ENCODE measurements at places on chromosomes 3 and 15.
A peak's percentile ranks its signal among the peaks of the same experiment; 100 is the strongest.

- no peak for DNase-seq
Observed at GRCh38 chr15:46442184-46442583, 807.4 kb downstream of the SQOR start.

- DNase-seq: no peak
Observed at GRCh38 chr3:134869153-134869726, 74.2 kb downstream of the EPHB1 start.

DNA sequence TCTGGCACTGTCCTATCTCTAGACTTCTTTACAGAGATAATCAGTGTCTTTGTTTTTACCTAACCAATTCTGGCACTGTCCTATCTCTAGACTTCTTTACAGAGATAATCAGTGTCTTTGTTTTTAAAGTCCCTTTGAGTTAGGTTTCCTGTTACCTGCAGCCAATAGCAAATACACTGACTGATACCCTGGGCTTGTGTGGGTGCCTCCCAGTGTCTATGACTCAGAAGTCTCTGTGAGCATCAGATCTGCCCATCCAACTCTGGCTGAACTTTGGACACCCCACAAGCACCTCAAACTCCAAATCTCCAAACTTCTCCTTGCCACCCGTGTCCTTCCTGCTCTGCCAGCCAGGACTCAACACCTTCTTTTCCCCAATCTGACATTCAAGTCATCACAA, 30.4 kb downstream of the SLC41A3 start:
- no peak for DNase-seq

DNA sequence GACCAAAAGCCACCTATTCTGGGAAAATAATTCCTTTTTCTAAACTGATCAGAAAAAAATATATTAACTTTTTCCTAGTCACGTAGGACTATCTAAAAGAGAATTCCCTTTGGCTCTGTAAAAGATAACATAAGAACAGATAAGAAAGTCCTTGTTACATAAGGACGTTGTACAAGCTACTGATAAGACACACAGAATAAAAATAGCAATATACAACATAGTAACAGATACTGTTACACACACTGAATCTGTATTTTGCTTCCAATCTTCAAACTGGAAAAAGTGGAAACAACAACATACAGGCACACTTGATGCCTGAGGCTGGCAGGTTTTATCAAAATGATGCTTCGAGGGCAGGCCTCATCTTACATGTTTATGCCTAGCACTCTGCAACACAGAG, 59.8 kb downstream of the SNX4 start:
- no peak for DNase-seq

DNA sequence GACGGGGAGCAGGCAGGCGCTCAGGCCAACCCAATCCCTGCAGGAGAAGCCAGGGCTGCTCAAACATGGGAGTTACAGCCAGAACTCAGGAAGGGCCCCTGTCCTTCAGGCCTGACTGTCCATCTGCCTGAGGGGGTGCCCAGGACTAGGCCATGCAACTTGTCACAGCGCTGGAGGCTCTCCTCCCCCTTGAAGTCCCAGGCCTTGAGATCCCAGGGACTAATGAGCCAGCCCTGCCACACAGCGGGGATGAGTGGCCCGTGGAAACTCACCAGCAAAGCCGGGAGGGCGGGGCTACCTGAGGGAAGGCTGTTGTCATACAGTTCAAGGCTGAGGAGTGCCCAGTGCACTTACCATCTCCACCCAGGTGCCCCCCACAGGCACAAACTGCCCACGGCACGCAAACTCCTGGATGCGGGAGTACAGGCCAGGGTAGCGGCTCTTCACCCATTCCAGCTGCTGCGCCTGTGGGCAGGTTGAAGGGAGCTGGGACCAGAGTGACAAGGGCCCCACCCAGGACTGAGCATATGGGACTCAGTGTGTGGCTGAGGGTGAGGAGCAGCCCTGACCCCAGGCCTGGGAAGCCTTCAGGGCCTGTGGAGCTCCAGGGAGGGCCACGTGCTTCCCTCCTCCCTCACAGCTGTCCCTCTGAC, 6.3 kb downstream of the MAN2C1 start:
- DNase-seq: no peak

DNA sequence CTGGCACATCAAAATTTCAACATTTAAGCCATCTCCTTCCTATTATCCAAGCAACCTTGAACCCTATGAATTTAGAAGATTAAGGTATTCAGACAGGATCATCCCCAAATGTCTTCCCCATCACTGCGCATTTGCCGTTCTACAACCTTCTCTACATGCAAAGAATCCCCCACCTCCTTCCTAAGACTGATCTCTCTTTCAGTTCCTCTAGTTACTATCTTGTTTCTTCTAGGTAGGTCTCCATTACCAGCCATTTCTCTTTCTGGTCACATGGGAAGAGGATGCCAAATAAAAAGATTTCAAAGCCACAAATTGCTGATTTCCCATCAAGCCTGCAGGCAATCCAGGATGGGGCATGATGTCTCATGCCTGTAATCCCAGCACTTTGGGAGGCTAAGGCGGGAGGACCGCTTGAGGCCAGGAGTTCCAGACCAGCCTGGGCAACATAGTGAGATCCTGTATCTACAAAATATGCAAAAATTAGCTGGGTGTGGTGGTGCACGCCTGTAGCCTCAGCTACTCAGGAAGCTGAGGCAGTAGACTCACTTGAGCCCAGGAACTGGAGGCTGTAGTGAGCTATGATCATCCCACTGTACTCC, 29.7 kb upstream of the MTMR10 start:
- DNase-seq: no peak

GRCh38 chr3:115598216-115598615, 25.1 kb upstream of the GAP43 start:
- no peak for DNase-seq

DNA sequence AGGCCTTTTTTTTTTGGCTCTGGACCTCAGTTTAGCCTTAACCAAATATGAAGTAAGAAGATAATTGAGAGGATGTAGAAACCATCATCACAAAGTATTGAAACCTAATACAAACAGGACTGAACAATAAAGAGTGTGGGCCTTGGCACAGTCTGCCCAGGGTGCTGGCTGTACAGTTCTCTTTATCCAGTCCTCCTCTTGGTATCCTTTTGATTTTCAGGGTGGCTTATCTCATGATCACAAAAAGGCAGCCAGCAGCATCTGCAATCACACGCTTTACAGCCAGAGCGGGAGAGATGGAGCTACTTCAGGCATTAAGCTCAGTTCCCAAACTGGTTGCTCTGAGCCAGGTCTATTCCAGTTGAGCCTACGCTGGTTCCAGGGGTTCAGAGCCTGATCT, 239.7 kb downstream of the RPLP1 start:
- DNase-seq: no peak

DNA sequence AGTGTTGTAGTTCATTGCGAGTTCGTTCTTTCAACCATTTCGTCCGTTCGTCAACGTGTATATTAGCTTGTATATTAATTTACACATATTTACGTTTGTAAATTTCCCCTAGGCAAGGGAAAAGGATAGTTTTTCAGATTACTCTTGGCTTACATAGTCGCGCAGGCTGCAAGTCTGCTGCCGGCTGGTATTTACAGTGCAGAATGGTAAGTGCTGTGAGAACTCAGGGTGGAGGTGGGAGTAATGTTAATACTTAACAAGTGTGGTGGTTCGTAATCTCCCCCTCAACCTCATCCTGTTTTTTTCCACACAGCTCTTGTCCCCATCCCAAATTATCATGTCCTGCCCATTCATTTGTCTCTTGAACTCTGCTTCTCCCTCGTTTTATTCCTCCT, 766 bp downstream of the FAM98B start:
- DNase-seq: no peak

- no peak for DNase-seq
Observed at GRCh38 chr3:124767264-124767663, 37.0 kb downstream of the UMPS start.

GRCh38 chr3:58154626-58155449, 55.9 kb downstream of the DNASE1L3 start:
- DNase-seq: no peak

DNA sequence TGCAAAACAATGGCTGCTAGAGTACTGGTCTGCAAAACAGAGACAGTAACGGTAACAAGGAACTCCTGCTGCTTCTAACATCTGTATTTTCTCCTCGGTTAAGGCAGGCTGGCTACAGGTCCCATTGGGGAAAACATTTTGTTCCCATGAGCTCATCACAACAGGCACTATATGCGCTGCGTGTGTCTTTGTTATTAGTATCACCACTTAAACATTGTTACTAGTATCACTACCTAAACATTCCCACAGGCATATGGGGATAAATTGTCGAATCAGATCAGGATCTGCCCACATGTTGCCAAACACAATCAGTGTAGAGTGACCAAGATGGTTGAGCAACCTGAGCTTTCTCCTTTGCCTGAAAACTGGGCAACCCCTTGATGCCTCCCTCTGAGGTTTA, 77.2 kb downstream of the TOP2B start:
- DNase-seq: no peak

GRCh38 chr15:88710027-88710715, 71.4 kb downstream of the ISG20 start:
- no peak for DNase-seq

GRCh38 chr3:150036780-150037179, 66.1 kb upstream of the PFN2 start:
- DNase-seq: no peak

DNA sequence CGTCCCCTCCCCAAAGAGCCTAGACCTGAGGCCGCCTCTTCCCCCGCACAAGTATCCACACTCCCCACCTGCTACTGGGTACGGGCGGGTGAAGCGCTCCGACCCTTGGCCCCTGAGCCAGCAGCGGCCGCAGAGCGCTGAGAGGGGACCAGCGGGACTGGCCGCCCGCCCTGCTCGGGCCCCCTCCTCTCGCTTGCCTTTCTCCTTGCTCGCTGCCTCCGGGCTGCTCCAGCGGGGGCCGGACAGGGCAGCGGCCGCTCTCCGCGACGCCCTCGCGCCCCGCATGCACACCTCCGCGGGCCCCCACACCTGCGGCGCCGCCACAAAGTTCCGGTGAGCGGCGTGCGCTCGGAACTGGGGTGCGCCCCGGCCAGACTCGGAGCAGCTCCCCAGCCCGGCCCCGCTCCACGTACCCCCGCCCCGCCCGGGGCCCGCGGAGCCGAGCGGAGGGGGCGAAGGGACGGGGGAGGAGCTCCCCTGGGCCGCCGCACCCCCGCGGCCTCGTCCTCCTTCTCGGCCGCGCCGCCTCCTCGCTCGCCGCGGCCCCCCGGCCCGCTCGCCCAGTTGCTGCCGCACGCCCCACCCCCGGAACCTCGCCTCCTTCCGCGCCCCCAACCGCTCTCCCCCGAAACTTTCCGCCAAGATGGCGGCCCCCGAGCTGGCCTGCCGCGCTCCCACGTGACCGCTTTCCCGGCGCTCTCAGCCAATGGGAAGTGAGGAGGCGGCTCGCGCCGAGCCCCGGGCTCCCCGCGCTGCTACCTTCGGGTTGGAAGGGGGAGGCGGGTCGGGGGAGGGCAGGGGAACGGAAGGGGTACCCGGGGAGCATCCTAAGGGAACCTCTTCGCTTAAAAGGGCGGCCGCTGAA, 704 bp downstream of the DLG1 start:
- DNase-seq: peak; percentile 78

- DNase-seq: no peak
Observed at GRCh38 chr3:105359098-105359762, 7.5 kb upstream of the ALCAM start.

DNA sequence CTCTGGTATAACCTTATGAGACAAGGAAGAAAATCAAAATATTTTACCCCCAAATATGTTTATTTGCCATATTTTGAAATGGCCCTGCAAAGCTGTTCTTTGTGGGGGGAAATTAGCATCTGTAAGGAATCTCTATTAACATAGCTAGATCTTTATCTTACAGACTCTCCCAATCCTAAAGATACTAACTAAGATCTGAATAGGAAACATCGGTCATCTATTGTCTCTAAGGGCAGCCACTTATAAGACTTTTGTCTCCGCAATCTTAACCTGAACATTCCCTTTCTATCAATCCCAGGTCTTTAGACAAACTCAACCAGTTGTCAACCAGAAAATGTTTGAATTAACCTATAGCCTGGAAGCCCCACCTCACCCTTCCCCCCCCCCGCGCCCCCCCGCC, 21.2 kb downstream of the UMPS start:
- DNase-seq: no peak

DNA sequence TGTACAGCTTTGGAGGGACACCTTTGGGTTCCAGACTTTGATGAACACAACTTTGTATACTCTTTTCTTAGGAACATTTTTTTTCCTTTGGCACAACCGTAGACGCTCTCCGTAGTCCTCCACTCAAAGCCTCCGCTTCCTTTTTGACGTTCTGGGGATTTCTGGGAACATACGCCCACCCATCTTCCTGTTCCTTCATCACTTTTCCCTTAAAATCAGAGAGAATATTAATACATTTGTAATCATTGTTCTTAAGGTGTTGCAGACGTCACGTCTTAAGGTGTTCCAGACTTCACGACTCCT, 405 bp upstream of the SPG21 start:
- no peak for DNase-seq

GRCh38 chr3:9765865-9766264, 3.9 kb downstream of the CAMK1 start:
- DNase-seq: no peak

- DNase-seq: no peak
Observed at GRCh38 chr3:87203809-87204208, 23.3 kb upstream of the CHMP2B start.

DNA sequence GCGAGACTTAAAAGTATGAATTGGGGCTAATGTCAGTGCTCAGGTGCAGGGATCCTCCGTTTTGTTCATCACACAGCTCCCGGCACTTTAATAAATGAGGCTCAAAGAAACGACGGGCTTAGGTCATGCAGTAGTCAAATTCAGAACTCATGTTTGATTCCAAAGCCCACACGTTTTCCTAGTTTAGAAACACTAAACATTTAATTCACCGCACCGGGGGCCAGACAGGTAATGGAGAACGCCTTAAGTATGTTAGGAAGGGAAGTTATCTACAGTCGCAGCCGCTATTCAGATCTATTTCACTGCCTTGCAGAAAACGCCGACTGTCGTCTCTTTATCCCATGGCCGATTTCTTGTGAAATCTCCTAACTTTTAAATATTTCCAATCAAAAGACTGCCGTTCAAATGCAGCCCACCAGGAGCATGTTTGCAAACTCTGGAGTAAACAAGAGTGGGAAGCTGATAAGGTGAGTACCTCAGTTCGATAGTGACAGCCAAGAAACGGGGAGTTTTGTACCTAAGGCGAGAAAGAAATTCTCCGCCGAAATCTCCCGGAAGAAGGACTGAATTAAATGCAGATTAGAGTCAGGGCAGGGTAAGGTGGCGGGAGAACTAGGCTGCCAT, 569 bp downstream of the HIGD2B start:
- no peak for DNase-seq

- no peak for DNase-seq
Observed at GRCh38 chr3:58544541-58544940, 7.6 kb upstream of the ACOX2 start.
